ENCODE measurements at places on chromosomes 11 and 22.

- DNase-seq = no peak
Observed at GRCh38 chr11:9535189-9535781, 38.2 kb upstream of the WEE1 start.

DNA sequence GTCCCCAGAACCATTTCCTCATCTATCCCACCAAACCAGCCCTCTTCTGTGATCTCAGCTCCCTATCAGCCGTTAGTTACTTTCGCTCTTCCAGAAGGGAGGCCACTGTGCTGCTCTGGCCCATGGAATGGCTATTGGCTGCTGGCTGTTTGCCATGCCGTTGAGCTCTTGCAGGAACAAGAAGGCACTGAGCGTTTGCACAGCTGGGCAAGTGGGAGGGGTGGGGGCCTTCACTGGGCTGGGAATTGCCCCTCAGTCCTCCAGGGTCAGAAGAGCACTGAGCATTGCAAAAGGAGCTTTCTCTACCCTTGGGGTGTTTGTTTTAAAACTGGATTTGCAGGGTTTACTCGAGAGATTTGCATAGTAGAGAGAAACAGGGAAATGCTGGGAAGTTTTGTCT, 129.0 kb upstream of the PARVA start:
- DNase-seq = no peak

- no peak for DNase-seq
Observed at GRCh38 chr11:95140397-95141033, 50.9 kb downstream of the ENDOD1 start.

GRCh38 chr22:27388090-27388600, 413.4 kb downstream of the MN1 start:
- DNase-seq = no peak

GRCh38 chr11:59862252-59862651, 4.0 kb downstream of the TCN1 start:
- DNase-seq = no peak

DNA sequence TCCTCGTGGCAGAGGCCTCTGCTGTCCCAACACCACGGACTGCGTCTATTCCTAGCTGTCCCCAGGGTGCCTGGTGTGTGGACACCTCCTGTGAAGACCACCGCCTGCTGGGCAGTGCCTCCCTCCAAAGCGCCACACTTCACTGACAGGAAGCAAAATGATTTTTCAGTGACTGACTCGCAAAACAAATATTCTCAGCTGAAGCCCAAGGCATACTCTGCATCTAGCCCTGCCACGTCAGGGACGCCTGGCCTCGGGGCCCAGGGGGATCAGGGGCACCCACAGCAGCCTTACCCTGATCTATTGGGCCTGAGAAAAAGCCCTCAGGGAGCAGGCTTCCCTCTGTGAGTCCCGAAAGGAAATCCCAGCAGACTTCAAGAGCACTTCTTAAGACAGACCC, 2.2 kb downstream of the BRD1 start:
- no peak for DNase-seq

DNA sequence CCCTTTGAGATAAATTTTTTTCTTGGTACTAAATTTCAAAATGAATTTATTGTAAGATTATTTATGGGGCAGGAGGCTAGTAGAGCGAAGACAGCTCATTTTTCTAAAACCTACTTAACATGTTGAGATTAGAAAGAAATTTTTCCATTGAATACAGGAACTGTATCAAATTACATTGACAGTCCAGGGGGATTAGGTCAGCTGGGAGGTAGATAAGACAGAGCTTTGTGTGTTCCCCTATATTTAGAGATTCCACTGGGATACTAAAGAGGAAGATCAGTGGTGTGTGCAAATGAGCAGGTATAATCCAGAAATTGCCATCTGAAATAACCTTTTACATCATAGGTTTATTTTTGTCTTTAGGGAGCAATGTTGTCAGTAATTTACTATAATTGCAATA, 32.1 kb downstream of the ENDOD1 start:
- no peak for DNase-seq

- no peak for DNase-seq
Observed at GRCh38 chr11:92675810-92676209, 293.6 kb upstream of the MTNR1B start.

Measured in NCI-H1436 treated with DMSO at 0.1 percent for 48 hours (cell line).